ENCODE measurements at places on chromosomes 4 and X.

DNA sequence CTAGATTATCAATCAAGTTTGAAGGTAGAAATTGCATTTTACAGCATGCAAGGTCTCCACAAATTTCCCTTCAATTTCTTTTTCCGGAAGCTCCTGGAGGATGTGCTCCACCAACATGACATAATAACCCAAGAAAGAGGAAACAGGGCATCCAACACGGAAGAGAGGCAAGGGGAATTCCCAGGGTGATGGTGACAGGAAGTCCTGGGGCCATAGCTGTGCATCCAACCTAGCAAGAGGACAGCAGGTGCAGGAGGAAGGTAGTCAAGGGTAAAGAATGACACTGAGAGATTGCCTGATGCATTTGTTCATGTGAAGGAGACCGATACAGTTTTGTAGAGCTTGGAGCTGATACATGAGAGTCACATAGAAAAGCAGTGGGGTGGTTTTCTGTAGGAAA lies 115.7 kb upstream of the LSM6 start:
- no peak for DNase-seq

GRCh38 chr4:78372355-78372988 lies 179.1 kb upstream of the ANXA3 start:
- no peak for DNase-seq

DNA sequence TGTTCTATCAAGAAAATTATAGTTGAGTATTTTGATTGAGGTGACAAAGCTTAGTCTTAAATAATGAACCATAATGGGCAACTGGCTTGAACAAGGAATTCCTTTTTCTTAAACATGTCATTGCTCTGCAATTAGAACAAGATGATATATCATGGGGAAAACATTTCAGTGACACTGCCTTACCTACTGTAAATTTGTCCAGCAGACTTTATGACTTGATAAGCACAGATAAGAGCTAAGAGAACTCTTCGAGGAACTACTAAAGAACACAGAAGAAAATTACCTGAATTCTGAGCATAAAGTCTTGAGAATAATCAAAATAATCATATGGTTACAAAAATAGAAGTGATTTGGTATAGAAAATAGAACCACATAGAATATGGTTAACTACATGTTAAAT lies 257.8 kb downstream of the PDHA2 start:
- no peak for DNase-seq

- no peak for DNase-seq
These were observed 809 bp upstream of the SLC6A14 start for GRCh38 chrX:116435597-116435996.

- no peak for DNase-seq
These were observed 43.3 kb upstream of the PDGFC start for GRCh38 chr4:157014621-157015591.

- DNase-seq: no peak
These were observed 3.3 kb upstream of the ADH7 start for GRCh38 chr4:99438405-99438780.

DNA sequence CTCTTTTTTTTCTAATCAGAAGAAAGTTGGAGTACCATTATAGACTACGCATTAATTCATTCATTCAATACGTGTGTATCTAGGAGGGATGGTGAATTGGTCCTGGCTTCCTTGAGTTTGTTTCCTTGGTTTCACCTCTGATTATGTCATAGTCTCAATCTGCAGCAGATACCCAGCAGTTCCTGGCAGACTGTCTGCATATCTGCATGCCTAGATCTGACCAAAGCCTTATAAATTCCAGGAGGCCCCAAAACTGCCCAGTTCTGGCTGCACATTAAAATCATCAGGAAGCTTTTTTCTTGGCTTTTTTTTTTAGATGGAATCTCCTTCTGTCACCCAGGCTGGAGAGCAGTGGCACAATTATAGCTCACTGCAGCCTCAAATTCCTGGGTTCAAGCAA lies 27.2 kb upstream of the SLC34A2 start:
- DNase-seq: no peak

GRCh38 chr4:14771504-14772175 lies 230.6 kb upstream of the CPEB2 start:
- DNase-seq: no peak

GRCh38 chr4:17580969-17581368 lies 4.0 kb downstream of the LAP3 start:
- DNase-seq: no peak

DNA sequence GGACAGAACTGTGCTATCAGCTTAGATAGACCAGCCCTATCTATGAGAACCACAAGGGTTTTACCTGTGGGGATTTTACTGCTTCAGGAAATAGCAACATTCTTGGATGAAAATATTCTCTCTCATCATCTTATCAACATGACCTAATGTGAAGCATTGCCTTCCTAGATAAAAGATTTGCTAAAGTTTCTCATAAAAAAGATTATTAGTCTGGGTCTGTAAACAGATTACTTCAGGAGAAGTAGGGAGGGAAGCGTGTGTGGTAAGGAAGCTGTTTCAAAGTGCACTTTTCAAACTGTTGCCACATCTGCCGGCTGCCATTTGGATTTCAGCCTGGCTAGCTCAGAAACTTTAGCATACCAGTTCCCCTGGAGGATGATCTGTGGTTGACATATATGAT lies at the start of gene NOX1:
NOX1 (minus strand) TSS at position 35 of the 400 bp plus-strand sequence. CDS start 220 bp downstream, outside the sequence.
- no peak for DNase-seq

- peak; percentile 15 for DNase-seq
These were observed 14.8 kb downstream of the ADGRA3 start for GRCh38 chr4:22500831-22501714.

DNA sequence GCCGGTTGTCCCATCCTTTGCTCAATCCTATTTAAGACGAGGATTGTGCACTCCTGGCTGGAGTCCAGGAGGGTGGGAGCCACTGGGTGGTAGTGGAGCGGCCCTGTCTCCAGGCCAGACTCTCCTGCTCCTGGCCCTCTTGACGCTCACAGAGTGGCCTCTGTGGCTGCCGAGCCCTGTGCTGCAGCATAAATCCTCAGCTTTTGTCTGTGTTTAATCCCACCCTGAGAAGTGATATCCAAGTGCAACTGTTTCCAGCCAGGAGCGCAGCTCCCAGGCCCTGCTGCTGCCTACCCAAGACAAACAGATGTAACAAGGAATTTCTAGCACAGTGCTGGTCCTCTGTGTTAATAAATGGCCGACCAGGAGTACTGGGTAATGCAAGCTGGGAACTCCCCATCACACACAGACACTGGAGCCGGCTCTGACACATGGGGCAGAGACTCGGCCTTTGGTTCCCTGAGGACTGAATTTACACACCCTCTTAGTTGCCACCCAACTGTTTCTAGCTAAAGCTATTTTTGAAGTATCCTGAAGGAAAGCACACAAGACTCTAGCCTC lies 85.3 kb downstream of the GATB start:
- no peak for DNase-seq

DNA sequence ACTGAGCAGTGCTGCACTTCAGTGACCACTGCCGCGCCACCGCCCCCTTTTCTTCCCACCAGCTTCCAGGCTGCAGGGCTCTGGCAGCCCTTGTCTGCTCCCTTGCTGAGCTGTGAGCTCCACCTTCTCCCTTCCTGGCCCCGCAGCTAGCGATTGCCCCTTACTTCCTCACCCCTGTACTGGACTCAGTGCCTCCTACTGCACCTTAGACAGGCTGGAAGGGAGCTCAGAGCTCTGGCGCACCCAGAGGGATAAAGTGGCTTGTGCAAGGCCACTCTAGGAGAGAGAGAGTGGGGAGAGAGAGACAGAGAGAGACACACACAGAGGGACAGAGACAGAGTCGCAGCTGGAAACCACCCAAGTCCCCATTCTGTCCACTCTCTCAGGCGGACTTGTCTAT lies 6.0 kb downstream of the RASL11B start:
- no peak for DNase-seq

GRCh38 chr4:57254754-57255153 lies 144.6 kb upstream of the IGFBP7 start:
- DNase-seq: no peak

- no peak for DNase-seq
These were observed 35.4 kb downstream of the SEL1L3 start for GRCh38 chr4:25827373-25827772.

DNA sequence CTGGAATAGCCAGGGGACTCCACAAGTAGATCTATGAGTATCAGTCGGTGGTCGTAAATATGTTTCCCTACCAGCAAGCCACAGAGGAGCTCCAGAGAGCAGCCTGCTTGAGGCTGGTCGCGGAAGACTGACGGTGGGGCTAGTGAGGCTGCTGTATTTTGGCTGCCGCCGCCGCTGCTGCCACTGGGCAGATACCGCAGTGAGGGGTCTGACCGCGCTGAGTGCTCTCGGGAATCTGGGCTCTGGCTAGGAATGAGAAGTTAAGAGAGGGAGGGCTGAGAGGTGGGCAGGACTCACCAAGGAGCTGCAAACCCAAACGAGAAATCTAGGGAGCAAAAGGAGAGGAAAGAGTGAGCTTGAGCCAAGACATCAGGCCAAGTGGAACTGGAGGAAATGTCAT lies at the start of gene EXOC1L:
EXOC1L (plus strand) TSS at position 157 of the 400 bp plus-strand sequence; CDS start at position 394, 237 bp downstream.
- DNase-seq: no peak

DNA sequence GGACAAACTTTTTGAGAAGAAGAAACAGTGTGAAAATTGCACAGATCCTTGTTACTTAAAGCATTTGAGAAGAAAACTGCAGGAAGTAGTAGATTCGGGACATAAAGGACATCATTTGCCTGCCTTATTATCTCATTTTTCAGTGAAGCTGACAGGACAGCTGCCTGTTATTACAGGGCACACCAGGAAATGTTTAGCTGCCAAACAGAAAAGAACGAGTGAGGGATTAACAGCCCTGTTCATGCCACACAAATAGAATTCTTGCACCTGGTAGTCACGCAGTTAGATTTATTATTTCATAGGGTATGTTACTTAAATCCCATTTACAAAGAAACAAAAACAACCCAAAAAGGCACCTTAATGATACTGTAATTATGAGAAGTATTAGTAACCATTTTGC lies 100.6 kb downstream of the CHIC2 start:
- no peak for DNase-seq

DNA sequence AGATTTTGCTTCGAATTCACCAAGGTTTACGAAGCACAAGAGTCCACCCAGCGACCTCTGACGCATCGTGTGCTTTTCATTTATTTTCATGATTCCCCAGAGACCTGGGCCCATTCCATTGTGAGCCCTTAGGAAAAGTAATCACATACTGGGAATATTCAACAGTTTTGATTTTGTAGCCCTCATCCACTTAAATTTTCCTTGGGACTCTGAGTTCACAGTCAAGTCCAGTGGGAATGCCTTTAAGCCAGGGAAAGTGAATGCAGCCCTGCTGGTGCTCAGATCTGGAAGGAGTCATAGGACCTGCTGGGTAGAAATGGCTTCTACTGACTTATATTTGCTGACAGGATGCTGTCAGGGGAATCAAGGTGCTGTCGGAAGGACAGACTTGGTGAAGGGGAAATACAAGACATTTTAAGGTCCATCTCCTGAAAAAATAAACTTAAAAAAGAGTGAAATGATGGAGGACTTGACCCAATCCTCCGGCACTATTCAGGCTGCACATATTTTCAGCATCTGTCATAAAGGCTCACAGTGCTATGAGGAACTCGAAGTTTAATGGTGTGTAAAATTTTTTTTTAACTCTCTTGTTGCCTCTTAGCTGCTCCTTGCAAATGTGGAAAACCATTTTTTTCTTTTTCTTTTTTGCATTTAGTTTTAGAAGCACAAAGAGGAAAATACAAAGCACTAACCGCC lies 204.9 kb downstream of the MID1 start:
- no peak for DNase-seq

DNA sequence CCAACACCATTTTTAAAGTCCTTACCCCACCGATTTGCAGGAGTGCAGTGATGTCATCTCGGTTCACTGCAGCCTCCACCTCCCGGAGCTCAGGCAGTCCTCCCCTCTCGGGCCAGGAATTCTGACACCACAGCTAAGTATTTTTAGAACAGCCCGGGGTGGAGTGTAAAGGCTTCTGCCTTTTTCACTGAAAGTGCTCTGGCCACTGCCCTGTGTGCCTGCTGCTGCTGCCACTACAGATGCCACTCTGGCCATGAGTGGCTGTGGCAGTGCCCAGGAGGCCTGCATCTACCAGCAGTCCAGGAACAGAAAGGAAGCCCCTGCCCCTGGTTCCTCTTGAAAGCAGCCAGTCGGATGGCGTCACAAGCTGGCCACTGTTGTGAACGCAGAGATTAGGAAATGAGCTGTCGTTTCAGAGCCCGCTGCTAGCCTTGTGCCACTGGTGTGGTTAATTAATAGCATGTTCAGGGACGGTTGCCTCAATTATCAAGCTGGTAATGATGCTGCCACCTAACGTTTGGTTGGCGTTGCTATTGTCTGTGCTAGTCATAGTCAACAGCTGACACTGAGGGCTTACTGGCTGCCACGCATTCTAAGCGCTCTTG lies 23.6 kb upstream of the TBC1D14 start:
- DNase-seq: no peak

- no peak for DNase-seq
These were observed 102.1 kb downstream of the PCDH18 start for GRCh38 chr4:137430171-137430570.

- DNase-seq: no peak
These were observed 31.3 kb upstream of the SORCS2 start for GRCh38 chr4:7160951-7161440.

DNA sequence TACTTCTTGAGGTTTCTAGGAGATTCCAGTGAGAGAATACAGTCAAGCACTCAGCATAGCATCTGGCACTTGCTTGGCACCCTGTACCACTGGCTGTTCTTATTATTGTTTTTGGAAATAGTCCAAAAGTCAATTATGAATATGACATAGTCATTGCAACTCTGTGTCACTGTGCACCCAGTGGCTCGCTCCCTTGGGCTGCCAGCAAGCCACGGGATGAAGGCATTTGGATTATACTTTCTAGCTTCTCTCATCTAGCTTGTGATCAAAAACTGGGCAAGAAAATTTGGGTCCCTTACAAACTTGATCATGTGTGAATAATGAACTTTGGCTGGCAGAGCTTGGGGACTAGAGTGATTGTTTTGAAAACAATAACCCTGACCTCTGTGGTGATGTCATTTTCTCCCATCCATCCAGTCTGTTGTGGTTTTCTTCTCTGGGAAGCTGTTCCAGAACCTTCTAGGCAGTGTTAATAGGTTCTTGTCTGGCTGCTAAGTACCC lies 32.7 kb upstream of the LIMCH1 start:
- DNase-seq: no peak

DNA sequence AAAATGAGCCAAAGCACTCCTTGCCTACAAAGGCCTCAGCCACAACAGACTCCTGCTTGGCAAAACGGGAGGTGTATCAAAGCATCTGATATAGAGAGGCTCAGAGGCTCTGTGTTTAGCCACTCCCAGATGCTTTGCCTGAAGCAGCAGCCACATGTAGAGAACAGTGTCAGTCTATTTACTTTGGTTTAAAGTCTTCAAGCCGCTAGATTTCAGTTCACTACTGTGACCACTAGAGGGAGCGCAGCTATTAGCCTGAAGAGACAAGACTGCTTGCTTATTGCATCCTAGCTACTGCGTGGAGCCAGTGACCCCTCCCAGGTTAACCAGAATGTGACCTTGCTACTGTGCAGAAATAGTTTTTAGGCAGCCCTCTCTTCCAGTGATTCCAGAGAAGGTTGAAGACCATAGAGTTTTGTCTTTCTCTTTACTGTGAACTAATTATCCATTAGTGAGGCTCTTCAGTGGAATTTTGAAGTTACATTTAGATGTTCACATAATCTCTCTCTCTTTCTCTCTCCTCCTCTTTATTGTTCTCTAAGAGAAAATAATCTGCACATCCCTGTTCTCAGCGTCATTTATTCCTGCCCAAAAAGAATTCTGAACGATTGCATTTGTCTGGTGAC lies 39.3 kb downstream of the BMP3 start:
- peak; percentile 46 for DNase-seq
